ENCODE measurements at places on chromosomes 12 and 14.

GRCh38 chr14:63677891-63678379, 36.3 kb upstream of the WDR89 start:
- DNase-seq, result no peak

DNA sequence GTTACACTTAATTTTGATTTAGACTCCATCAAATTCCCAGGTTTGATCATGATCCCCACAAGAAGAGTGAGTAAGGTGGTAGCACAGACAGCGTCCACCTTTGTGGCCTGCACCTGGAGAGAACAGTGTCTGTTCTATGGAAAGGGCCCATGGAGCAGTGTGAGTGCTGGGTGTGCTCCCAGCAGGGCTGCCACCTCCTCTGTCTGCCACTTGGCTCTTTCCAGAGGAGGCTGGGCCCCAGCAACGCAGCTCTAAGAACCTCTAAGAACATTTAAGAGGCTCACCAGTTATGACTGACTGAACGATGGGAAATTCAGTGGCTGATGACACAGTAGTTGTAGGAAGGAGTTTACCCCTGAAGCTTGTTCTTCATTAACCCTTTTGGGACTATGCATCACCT, 17.3 kb downstream of the VDR start:
- DNase-seq, result no peak

GRCh38 chr14:75979648-75980565, 1.9 kb downstream of the TGFB3 start:
- no peak for DNase-seq

- DNase-seq, result no peak
Measured at GRCh38 chr12:112685321-112685720, 106.2 kb upstream of the RPH3A start.

DNA sequence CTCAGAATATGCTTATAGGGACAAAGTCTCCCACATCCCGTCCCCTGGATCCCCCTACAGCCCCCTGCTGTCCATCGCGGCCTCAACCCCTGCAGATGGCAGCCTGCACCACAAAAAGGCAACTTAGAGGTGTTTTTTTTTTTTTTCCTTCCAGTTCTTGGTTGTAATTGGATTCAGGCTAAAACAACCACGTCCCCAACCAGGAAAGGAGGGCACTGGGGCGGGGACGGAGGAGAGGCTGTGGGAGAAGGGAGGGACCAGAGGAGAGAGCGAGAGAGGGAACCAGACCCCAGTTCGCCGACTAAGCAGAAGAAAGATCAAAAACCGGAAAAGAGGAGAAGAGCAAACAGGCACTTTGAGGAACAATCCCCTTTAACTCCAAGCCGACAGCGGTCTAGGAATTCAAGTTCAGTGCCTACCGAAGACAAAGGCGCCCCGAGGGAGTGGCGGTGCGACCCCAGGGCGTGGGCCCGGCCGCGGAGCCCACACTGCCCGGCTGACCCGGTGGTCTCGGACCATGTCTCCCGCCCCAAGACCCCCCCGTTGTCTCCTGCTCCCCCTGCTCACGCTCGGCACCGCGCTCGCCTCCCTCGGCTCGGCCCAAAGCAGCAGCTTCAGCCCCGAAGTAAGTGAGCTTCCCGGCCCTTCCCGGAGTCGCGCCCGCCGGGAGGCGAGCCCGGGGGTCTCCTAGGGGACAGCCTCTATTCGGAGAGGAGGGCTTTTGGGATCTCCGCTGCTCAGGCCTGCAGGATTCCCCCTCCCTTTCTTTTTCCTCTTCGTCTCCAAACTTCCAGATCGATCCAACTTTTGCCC, at the start of gene MMP14:
Gene MMP14, plus strand, starts transcription at position 285 of the 813 bp plus-strand sequence. Its CDS starts 233 bp downstream, at position 518.
- no peak for DNase-seq

GRCh38 chr12:2395354-2395977, 342.7 kb downstream of the CACNA1C start:
- DNase-seq, result peak; percentile 7

Measured in activated gamma-delta T cell treated with anti-CD3 and anti-CD28 coated beads, Interleukin-2, amount 50 U/mL, for 16 hours (primary cell).